ENCODE measurements at places on chromosomes 7 and 10.

- DNase-seq: no peak
Observed at GRCh38 chr10:25487266-25487665, 312.5 kb downstream of the GPR158 start.

DNA sequence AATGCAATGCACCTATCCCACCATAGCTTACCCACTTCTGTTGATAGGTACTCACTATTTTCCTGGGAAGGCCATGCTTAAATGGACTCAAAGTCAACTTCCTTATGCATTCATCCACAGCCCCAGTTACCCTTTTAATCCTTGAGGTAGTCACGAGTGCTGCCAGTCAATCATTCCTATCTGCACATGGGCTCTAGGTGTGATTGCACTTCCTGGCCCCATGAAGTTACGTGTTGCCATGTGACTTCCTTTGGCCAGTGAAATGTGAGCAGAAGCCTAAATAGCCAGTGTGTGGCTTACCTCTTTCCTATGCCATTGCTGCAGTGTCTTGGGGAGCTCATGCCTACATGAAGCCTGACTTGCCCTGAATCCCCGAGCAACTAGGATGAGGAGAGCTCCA lies 23.5 kb upstream of the EIF5AL1 start:
- DNase-seq: no peak

DNA sequence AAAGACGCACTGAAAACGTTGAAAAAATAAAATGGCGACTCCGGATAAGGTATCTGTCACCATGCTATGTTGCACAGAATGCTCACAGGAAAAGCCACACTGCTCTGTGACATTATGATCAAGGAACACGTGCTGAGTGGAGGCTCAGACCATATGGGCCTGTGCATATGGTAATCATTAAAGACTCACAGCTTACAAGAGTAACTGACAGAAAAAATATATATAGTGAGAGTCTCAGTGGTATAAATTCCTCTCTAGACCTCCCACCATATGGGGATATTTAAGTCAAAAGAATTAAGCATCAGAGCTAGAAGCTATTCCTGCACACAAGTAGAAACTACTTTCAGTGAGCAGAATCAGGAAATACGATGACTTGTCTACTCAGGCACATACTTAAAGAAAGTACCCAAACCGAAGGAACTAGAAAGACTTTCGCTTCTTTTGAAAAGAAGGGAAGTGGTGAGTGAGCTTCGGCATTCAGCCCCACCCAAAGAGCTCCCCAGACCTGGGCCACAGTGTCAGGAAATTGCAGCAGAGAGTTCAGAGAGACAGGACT lies 65.1 kb upstream of the MPP7 start:
- DNase-seq: no peak

DNA sequence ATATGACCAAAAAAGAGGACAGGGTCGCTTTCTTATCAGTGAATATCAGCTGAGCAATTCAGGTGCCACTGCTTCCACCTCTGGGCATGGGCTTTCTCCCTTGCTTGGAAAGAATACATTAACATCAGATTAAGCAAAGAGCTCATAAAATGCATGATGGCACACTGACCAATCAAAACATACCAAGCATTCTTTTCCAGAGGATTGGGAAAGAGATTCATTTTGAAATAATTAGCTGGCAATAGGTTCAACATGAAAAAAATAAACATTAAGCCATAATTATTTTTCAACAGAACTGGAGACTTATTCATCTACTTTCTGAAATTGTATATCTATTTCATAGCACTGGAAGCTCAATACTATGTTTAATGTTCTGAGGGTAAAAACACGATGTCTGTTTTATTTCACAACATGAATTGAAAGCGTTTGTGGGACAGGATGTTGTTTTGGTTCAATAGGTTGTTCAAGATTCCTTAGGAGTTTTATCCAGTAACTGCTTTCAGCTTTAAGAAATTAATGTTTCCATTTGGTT lies 53.2 kb downstream of the TFAM start:
- DNase-seq: no peak

DNA sequence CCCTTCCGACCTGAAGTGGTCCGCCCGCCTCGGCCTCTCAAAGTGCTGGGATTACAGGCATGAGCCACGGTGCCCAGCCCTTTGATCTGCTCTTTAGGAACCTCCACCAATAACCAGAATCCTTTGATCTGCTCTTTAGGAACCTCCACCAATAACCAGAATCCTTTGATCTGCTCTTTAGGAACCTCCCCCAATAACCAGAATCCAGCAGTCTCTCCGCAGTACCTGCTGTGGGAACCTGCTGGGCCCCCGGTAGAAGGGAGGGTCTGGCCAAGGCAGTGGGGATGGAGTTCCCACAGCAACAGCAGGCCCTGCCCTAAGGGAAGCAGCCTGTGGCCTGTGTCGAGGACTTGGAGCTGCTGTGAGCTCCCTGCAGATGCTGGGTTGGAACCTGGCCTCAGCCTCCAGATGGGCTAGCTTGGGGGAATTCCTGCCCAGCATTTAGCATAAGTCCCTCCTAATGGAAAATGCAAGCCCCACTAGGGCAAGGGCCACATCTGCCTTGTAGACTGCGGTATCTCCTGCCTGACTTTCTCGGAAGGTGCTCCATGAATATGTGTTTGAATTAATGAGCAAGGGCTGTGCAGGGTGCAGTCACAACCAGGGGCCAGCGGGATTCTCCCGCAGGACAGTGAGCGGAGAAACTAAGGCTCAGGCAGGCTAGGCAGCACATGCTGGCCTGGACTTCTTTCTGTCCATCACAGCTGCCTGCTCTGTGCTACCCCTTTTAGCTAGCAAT lies 165.8 kb downstream of the UBE2H start:
- DNase-seq: no peak

DNA sequence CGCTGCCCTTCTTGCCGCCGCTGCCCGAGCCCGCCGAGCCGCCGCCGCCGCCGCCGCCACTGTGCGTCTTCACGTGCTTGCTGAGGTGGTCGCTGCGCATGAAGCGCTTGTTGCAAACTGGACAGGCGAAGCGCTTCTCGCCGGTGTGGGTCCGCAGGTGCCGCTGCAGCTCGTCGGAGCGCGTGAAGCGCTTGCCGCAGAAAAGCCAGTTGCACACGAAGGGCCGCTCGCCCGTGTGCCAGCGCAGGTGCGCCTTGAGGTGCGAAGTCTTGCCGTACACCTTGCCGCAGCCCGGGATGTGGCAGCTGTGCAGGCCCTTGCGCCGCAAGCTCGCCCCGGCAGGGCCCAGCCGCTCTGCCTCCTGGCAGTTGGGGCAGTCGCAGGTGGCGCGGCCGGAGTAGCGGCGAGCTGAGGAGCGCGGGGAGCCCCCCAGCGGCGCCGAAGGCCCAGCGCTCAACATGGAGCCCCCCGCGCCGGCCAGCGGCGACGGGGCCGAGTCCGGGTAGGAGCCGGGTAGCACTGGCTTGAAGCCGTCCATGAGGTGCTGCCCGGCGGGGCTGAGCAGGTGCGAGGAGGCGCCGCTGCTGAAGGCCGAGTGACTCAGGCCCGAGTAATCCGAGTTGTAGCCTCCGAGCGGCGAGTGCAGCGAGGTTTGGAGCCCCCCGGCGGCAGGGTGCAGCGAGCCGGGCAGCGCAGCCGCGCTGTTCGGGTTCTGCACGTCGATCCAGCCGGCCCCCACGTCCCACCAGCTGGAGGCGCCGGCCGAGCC lies 2.1 kb downstream of the SP8 start:
- DNase-seq: no peak

DNA sequence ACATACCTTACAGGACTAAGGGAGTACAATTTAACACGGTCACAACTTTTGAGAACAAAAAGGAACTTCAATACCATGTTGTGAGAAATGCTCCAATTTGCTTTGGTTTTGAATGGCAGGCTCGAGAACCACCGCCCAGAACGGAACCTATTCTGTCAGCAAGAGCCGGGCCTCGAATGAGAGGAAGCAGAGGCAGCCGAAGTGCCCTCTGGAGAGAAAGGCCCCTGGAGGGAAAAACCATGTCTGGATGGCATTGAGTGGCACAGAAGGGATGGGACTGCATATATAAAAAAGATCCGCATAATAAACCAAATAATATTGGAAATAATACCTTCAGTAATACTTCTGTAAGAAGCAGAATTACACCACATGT lies 85.6 kb downstream of the CHST15 start:
- no peak for DNase-seq

GRCh38 chr7:43394441-43395130 lies 188.3 kb upstream of the STK17A start:
- no peak for DNase-seq

All from left kidney (tissue), 8 donors.